Adrenal gland (tissue), 19 donors: ENCODE measurements at places on chromosomes 12 and 14. TPM values are rescaled to one million over a fixed set of nuclear protein-coding genes. Genes with fewer than 3 reads are reported as not detected.

GRCh38 chr12:62766496-62766895, 168.5 kb downstream of the PPM1H start:
- no peak for DNase-seq

- DNase-seq: no peak
Measured at GRCh38 chr14:51609955-51610283, 41.8 kb upstream of the FRMD6 start.

Gene GPR84
- polyA plus RNA-seq: 0.56 TPM

Gene MYO1A
- polyA plus RNA-seq: 0.46 TPM

Gene SERPINA9
- polyA plus RNA-seq: not detected

- peak; percentile 79 for DNase-seq
Measured at GRCh38 chr12:93682846-93683261, 5.7 kb downstream of the CRADD start.

DNA sequence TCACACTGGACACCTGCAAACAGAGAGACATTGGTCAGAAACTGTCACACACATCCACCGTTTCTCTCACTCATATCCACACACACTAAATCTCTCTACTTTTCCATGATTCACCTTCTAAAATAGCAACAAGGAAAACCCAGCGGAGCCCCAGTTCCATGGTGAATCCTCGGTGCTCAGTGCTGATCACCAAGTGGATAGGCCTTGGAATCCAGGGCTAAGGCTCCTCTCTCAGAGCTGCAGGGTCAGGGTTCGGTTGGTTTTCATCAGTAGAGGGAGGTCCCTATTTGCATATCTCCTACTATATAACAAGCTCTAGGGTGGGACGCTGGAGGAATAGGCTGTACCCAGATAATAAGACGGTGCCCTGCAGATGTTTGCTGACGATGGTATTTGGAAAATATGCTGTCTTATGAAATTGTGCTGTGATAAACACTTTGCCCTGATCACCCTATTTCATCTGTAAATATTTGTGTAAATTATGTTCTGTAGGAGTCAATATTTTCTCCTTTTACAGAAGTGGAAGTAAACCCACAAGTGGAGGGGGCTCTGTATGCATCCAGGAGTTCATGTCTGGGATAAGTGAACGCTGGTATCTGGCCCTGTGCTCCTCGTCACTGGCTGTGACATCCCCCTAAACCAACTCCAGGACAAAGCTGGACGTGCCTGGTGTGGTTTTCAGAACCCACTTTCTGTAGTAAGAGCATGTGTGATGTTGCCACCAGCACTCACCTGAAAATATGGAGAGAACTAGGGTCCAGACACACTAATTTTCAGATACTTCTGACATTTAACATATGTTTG, 709.2 kb downstream of the TMEM121 start:
- no peak for DNase-seq

Gene CACNA2D4
- 4.4 TPM for polyA plus RNA-seq

Gene AQP6
- polyA plus RNA-seq: not detected

- no peak for DNase-seq
Measured at GRCh38 chr14:75968456-75968855, 13.3 kb downstream of the TGFB3 start.

DNA sequence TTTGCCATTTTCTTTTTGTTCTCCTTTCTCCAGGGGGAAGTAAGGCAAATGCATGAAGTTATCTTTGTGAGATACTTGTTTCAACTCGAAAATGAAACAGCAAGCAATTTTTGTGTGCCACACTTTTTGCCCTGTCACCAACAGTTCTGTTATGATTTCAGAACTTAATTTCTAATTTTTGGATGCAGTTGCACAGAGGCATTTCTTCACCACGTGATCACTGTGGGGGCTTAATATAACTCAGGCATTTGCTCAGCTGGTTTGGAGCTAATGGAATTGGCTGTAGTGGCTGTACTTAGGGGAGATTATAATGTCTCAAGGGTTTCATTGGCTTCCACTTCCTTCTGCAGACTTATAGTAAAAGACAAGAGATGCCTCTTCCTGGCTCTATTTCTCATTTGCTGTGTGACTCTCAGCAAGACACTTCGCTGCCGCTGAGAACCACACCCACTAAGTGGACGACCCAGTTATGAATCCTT, 452.4 kb downstream of the RAD51B start:
- peak; percentile 23 for DNase-seq

- DNase-seq: peak; percentile 87
Measured at GRCh38 chr14:103624860-103625259, 4.2 kb upstream of the KLC1 start.

DNA sequence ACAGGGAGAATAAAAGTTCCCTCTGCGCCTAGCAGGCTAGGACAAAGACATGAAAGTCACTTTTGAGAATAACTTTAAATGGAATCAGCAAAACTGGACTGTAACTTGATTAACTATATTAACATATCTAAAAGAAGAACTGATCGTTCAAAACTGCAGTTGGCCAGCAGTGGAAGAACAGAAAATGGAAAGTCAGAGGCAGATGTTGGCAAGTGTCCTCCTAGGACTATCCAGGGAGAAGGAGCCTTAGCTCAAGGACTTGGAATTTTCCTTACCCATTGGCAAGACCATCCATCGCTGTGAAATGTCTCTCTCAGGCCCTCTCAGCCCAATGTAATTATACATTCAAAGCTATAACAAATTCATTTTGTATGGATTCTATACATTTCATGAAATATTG, 419.7 kb downstream of the ATP23 start:
- DNase-seq: no peak

DNA sequence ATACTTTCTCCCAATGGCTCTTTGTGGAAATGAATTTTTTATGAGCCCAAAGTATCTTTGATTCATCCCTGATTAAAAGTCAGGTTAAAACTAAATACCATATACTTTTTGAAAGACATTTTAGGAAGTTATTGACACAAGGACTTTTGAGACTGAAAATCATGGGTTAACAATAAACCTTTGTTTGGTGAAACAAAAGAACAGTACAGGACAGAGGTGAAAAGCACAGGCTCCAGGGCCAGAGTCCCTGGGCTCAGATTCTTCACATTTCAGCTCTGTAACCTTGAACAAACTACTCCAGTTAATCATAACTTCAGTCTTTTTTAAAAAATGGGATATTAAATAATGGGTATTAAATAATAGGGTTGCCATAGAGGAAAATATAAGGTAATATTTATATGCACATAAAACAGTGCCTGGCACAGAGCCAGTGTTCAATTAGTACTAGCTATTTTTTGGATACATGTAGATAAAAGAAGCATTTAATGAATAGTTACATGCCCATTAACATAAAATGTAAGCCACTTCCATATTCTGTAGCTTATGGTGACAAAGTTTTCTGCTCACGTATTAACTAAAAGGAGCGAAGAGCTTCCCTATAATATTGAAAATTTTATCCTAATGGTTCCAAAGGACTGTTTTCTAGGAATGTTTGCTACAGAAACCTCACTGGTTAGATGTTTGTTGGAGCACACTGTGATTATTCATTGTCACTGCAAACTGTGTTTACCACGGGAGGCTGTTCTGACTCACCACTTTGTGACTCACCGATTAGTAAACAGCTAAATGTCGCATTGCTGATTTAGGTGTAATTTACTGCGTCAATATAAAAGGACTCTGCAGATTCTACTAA, 255.4 kb downstream of the DAD1 start:
- DNase-seq: peak; percentile 71

GRCh38 chr14:41457393-41457792, 149.3 kb upstream of the LRFN5 start:
- no peak for DNase-seq

- DNase-seq: no peak
Measured at GRCh38 chr12:29756741-29757390, 26.9 kb downstream of the TMTC1 start.

GRCh38 chr12:51051787-51052186, 3.7 kb downstream of the LETMD1 start:
- no peak for DNase-seq

- DNase-seq: no peak
Measured at GRCh38 chr14:58876608-58877007, 238.8 kb downstream of the DACT1 start.

DNA sequence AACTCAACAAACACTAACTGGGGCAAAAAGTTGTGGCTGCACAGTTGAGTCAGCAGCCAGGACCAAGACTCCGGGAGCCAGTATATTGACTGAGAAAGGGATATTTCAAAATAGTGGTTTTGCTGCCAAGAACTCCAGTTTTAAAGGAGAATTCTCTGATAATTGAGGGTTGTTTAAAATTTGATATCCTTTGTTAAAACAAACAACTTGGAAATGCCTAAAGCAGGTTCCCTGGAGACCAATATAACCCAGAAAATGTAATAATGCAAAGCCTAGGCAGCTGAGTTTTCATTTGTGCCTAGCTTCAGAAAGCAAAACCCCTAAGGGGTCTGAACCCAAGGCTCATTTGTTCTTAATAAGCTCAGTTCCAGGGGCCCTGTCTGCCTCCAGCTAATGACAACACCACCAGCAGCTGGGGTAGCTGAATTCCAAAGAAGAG, 311.7 kb upstream of the CCDC196 start:
- DNase-seq: no peak

GRCh38 chr12:104387190-104387589, 69.6 kb upstream of the CHST11 start:
- peak; percentile 50 for DNase-seq

GRCh38 chr12:58919231-58920101, 838 bp downstream of the LRIG3 start:
- peak; percentile 17 for DNase-seq

GRCh38 chr12:54195737-54196347, 7.1 kb upstream of the SMUG1 start:
- no peak for DNase-seq

Gene DBX2
- polyA plus RNA-seq: 0.16 TPM

GRCh38 chr14:92693998-92694795, 54.2 kb downstream of the LGMN start:
- DNase-seq: no peak

DNA sequence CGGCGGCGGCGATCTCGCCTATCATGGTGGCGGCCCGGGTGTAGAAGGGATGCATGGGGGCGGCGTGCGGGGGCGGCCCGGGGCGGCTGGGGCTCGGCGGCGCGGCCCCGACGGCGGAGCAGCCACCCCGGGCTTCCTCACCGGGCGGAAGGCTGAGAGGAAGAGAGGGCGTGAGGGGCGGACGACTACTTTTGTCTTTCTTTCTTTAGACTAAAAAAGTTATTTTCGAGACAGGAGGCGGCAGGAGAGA, 240 bp downstream of the BTG1 start:
- DNase-seq: no peak

DNA sequence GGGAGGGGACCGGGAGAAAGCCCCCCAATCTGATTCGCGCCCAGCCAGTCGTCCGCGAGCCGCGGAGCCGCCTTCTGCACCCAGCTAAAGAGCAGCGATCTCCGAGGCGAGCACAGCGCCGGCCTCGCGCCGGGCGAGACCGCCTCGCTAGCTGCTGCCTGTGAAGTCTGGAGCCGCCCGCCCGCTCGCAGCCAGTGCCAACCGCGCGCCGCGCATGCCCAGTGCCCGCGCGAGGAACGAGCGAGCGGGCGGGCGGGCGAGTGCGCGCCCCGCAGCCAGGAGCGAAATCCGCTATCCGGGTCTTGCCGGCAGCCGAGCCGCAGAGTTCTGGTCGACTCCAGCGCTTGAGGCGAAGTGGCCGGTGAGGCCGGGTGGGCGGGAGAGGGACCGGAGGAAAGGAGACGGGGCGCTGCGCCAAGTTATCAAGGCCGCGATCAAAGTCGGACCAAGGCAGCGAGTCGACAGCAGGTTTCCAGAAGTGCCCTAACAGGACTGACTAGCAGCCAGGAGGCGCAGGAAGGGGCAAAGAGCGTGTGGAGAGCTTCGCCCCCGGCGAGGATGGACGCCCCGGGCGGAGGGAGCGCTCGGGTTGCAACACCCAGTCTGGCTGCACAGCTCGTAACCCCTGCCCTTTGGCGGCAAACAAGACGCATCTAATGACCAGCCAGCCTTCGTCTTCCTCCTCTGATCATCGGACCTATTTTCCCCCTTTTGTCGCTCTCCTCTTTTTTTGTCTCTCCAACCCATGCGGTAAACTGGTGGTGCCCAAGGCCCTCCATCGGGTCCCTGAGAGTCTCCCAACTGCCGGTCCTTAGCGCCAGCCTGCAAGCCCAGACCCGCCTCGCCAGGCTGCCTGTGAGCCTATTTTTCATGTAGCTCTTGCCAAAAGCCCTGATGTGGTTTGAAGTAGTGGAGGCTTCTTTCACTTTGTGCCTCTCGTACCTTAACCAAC, at the start of gene EPS8:
EPS8 (minus strand) TSS at position 169 of the 952 bp plus-strand sequence. CDS start 106,437 bp downstream, outside the sequence.
- DNase-seq: peak; percentile 93

- no peak for DNase-seq
Measured at GRCh38 chr14:103318750-103319419, 15.2 kb upstream of the EIF5 start.

GRCh38 chr14:96231526-96232130, 24.4 kb upstream of the BDKRB1 start:
- DNase-seq: no peak

DNA sequence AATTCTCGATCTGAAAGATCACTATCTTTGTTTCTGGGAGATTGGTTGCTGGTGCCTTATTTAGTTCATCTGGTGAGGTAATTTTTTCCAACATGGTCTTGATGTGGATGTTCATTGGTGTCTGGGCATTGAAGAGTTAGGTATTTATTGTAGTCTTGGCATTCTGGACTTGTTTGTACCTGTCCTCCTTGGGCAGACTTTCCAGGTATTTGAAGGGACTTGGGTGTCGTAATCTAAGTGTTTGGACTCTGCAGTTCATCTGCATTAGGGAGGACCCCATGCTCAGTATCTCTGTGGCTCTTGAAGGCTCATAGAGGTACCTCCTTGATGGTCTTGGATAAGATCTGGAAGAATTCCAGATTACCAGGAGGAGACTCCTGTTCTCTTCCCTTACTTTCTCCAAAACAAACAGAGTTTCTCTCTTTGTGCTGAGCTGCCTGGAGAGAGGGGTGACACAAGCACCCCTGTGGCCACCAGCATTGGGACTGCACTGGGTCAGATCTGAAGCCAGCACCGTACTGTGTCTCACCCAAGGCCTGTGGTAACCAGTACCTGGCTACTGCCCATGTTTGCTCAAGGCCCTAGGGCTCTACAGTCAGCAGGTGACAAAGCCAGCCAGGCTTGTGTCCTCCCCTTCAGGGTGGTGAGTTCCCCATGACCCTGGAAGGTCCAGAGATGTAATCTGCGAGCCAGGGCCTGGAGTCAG, 5.3 kb downstream of the A2ML1 start:
- no peak for DNase-seq

- DNase-seq: no peak
Measured at GRCh38 chr14:46940611-46941010, 289.0 kb upstream of the RPL10L start.

Gene IRAK3
- polyA plus RNA-seq: 3.3 TPM

GRCh38 chr12:19431407-19432308, 7.6 kb upstream of the AEBP2 start:
- DNase-seq: no peak

- DNase-seq: no peak
Measured at GRCh38 chr14:100140452-100141078, 18.9 kb downstream of the DEGS2 start.

Gene ITGB7
- polyA plus RNA-seq: 0.95 TPM

Gene NYNRIN
- 3.4 TPM for polyA plus RNA-seq

DNA sequence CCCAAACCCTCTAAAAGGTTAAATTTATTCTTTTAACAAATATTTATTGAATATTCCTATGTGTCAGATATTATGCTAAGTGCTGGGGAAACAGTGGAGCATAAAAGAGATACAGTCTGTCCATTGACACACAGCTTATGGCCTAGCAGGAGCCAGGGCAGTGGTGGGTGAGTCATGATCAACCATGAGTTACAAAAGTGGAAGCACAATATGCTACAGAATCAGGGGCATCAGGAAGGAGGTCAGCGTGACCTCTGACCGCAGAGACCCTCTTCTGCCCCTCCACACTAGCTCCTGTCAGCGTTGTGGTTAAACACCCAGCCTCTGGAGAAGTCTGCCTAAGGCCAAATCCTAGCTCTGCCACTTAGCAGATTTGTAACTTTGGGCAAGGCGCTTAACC, 4.7 kb upstream of the PPP1R1A start:
- no peak for DNase-seq
